ENCODE measurements at places on chromosomes 6 and 20.

DNA sequence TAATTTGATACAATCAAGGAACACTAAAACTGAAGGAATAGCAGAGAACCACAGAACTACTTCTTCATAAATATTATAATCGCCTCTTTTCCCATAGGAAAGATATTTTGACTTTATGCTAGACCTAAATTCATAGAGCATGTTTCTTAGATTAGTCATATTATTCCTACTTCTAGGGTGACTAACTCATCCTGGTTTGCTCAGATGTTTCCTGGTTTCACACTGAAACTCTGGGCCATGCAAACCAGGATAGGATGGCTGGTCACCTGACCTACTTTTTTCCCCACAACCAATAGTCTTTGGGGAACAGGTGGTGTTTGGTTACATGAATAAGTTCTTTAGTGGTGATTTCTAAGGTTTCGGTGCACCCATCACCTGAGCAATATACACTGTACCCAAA lies 42.8 kb downstream of the MMS22L start:
- DNase-seq, result no peak

- no peak for DNase-seq
Observed at GRCh38 chr6:133191323-133191722, 49.8 kb upstream of the EYA4 start.

DNA sequence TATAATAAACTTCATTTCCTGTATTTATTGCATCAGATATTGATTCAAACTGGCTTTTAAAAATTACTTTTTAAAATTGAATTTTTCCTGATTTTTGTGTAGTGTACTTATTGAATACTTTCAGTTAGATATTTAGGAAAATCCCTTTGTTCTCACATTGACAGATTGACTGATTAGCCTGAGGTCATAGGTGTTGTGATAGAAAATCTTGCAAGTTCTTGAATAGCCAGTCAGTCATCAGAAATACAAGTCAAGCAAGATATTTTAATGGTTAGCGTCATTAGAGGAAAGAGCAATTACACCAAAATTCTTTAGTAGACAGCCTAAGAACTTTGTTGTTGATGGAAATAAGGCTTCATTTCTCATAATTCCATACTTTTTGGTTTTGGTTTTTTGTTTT lies 3.4 kb upstream of the TMEM30A start:
- DNase-seq, result no peak

GRCh38 chr6:2529211-2529719 lies 221.5 kb downstream of the MYLK4 start:
- no peak for DNase-seq

DNA sequence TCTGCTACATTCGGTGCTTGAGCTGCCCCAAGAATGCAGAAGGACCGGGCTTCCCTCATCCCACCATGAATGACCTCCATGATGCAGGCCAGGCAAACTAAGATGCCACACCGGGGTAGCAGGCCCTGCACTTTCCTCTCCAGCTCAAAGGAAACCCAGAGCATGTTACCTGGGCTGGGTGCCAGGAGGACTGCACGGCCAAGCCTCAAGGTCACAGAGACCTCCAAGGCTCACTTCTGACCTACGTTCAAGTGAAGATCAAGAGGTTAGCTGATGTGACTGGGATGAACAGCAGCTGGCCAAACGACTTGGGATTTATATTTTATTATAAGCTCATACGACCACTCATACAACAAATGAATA lies 501.8 kb downstream of the CD83 start:
- no peak for DNase-seq

GRCh38 chr20:50726955-50727791 lies 4.2 kb upstream of the PARD6B start:
- DNase-seq, result peak; percentile 60
